ENCODE measurements at places on chromosomes 2 and 18.
A peak's percentile ranks its signal among the peaks of the same experiment; 100 is the strongest.

- DNase-seq, result no peak
Observed at GRCh38 chr2:219327719-219328118, 4.8 kb downstream of the RESP18 start.

DNA sequence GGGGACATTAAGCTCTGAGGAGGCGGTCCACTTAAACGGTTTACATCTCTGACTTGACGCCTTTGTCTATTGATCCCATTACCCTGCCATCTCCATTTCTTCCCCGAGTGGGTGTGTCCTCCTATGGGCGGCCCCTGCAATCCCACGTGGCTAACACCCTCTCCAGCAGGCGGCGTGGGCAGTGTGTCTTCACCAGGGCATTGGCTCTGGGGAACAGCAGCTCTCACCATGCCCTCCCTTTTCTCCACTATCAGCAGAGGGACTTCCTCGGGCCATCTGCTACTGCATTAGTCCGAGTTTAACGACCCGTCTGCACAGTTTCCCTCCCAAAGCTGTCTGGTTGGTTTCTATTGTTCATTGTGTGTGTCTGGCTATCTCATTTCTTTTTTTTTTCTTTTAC is 511.9 kb upstream of the NRP2 start:
- DNase-seq, result no peak

- no peak for DNase-seq
Observed at GRCh38 chr2:98935777-98936352, at the start of gene CRACDL. TSS of gene CRACDL (minus strand) at chr2:98936225. CDS start at chr2:98846800, 89,425 bp downstream.

DNA sequence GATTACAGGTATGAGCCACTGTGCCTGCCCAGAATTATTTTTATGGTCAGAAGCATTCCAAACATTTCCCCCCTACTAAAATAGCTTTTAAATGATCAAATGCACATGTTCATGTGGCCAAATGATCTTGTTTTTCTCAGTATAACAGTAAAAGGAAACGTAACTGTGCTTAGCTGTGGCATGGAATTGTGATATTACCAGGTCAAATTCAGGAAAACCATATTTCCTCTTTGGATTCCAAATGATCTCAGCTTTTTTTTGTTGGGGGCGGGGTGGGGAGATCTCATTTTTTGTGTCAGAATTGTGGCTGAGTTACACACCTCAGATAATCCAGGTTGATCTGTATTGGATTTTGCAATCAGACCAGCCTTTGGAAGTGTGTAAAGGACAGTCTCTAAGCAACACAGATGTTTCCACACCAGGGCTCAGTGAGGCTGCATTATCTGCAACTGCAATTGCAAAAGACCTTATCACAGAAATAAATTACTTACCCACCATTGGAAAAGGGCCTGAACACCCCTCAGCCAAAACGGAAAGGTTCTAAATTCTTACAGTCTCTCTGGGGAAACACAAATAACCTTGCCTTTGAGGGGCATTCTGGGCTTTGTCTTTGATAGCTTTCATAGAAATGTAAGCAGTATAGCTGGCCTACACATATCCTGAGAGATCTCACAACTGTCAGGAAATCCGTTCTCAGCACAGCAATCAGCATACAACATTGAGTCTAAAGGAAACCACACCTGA is 8.4 kb downstream of the CASP10 start:
- no peak for DNase-seq

DNA sequence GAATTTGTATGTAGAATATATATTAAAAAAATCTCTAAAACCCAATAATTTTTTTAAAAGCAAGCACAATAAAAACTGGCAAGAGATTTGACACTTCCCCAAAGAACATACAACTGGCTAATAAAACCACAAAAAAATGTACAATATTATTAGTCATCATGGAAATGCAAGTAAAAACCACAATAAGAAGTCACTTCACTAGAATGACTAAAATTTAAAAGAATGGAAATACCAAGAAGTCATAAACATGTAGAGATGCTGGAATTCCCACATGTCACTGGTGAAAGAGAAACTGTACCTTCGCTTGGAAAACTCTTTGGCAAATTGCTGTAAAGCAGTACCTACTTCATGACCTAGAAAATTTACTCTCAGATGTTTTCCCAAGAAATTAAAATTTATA is 43.4 kb upstream of the KYNU start:
- DNase-seq, result peak; percentile 48

DNA sequence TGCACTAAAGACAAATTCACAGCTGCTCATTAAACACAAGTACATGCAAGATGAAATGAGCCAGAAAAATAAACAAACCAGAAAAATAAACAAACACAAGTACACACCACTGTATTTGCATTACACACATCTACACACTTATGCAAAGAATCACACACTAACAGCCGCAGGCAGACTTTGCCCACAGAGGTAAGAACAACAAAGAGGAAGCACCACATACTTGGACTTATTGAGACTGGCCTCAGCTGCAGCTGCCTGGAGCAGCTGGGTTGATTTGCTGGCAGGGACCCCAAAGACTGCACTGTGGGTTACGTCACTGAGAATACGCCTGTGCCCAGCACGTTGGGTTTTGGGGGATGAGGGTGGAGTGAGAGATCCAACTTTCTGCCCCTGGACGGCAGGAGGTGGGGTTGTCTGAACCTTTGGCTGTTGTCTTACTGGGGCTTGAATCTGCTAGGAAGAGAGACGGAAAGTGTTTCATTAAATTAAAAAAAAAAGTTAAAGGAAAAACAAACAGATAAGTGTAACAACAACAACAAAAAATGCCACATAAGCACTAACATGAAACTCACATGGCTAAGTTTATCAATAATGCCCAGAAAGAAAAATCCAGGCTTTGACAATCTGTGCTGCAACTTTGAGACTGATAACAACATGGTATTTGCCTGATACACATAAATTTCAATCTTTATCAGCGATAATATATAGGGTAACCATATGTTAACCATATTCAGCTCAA is 71.9 kb upstream of the NFU1 start:
- DNase-seq, result no peak

GRCh38 chr2:105896765-105897163 is 152.1 kb downstream of the NCK2 start:
- DNase-seq, result no peak

- peak; percentile 83 for DNase-seq
Observed at GRCh38 chr2:33354981-33355380, 121.5 kb upstream of the RASGRP3 start.

- peak; percentile 81 for DNase-seq
Observed at GRCh38 chr2:102082571-102083392, 59.8 kb upstream of the IL1R1 start.

- no peak for DNase-seq
Observed at GRCh38 chr18:21911551-21911950, 171.0 kb downstream of the MIB1 start.

GRCh38 chr2:65055422-65056214 is 598 bp upstream of the CEP68 start:
- no peak for DNase-seq
